ENCODE measurements at places on chromosomes 16 and 17.

- H3K4me3 ChIP-seq, result no peak overlapping the region
- peak; percentile 56 for DNase-seq
- no peaks in the 10 kb centered on the region for H3K4me1 ChIP-seq
- H3K36me3 ChIP-seq, result no peaks in the 10 kb centered on the region
- no peak overlapping the region for H3K27ac ChIP-seq
Measured at GRCh38 chr17:34703533-34703932, 124.2 kb downstream of the TMEM132E start.

- no peak overlapping the region for H3K27ac ChIP-seq
- peak; percentile 34 for DNase-seq
- no peak overlapping the region for H3K4me3 ChIP-seq
- no peaks in the 10 kb centered on the region for H3K4me1 ChIP-seq
- no peaks in the 10 kb centered on the region for H3K36me3 ChIP-seq
Measured at GRCh38 chr16:86033016-86033474, 134.1 kb downstream of the IRF8 start.

- DNase-seq, result no peak
- H3K27me3 ChIP-seq, result no peaks in the 10 kb centered on the region
- no peak overlapping the region for H3K27ac ChIP-seq
- H3K36me3 ChIP-seq, result no peaks in the 10 kb centered on the region
- H3K4me1 ChIP-seq, result peaks cover 16% of the 10 kb centered on the region
- no peak overlapping the region for H3K4me3 ChIP-seq
Measured at GRCh38 chr16:85371948-85372347, 241.2 kb upstream of the GSE1 start.

DNA sequence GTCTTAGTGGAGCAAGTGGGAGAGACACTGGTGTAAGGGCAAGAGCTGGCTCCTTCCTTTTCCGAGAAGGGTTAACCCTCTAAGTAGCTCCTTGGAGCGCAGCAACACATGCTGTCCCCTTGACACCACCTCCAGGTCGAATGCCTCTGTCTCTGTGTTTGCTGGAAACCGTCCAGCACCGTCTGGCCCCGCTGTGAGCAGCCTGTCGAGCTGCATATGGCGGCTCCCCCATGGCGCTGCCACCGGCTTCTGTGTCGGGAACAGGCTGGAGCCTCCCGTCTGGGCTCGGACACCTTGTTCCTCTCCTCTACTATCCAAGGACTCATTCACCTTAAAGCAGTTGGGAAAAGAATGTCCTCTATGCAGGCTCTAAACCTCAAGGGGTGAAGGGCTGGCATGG is 28.9 kb upstream of the WSCD1 start:
- no peaks in the 10 kb centered on the region for H3K36me3 ChIP-seq
- no peak overlapping the region for H3K4me3 ChIP-seq
- H3K27me3 ChIP-seq, result peaks cover 9% of the 10 kb centered on the region
- no peak for DNase-seq
- H3K4me1 ChIP-seq, result no peaks in the 10 kb centered on the region

GRCh38 chr17:83062011-83062817 is 17.2 kb upstream of the METRNL start:
- no peak for DNase-seq
- no peak overlapping the region for H3K27ac ChIP-seq
- H3K4me3 ChIP-seq, result no peak overlapping the region
- no peaks in the 10 kb centered on the region for H3K27me3 ChIP-seq

DNA sequence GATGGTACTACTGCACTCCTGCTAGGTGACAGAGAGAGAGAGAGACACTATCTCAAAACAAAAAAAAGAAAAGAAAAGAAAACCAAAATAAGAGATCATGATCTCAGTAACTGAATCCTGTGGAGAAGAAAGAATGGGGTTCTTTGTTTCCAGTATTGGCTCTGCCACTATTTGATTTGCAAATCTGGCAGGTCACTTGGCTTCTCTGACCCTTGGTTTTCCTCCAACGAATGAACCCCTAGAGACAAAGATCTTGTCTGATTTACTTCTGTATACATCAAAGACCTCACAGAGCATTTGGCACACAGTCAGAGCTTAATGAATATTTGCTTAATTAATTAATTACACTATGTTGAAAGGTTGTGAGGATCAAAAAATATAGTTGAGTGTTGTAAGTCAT is 47.9 kb upstream of the NLK start:
- no peak overlapping the region for H3K4me3 ChIP-seq
- H3K36me3 ChIP-seq, result no peaks in the 10 kb centered on the region
- no peaks in the 10 kb centered on the region for H3K27me3 ChIP-seq
- no peaks in the 10 kb centered on the region for H3K4me1 ChIP-seq

GRCh38 chr17:67411397-67411796 is 34.3 kb downstream of the PITPNC1 start:
- no peaks in the 10 kb centered on the region for H3K27me3 ChIP-seq
- no peak overlapping the region for H3K4me3 ChIP-seq
- H3K36me3 ChIP-seq, result no peaks in the 10 kb centered on the region
- H3K4me1 ChIP-seq, result peaks cover 6% of the 10 kb centered on the region

DNA sequence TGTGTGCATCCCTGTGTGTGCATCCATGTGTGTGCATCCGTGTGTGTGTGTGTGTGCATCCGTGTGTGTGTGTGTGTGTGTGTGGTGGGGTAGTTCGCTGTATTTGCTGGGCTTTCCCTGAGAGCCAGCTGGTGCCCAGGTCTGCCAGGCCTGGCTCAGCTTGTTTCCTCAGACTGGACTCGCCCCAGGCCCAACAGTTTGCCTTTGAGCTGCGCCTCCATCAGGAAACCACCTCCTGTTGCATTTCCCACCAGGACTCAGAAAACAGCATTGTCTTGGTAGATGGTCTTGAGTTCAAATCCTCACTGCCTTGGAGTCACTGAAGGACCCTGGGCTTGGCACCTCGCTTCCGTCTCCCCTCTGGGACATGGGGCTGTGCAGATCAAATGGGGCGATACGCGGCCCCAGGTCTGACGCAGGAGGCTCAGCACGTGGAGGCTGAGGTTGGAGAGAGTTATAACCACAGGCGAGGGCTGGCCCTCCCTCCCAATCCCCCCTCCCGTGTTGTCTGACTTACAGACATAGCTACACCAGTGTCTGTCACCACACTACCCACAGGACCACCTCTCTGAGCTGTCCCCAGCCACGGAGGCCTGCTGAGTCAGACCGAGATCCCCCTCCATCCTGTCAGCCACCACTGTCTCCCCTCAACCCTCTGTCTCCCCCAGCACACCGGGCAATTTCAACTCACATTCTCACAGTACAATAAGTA is 4.7 kb downstream of the ITGAE start:
- H3K4me3 ChIP-seq, result no peak overlapping the region
- no peak for DNase-seq
- H3K27me3 ChIP-seq, result no peaks in the 10 kb centered on the region
- no peaks in the 10 kb centered on the region for H3K36me3 ChIP-seq

GRCh38 chr16:78620291-78620690 is 520.8 kb downstream of the WWOX start:
- no peak overlapping the region for H3K4me3 ChIP-seq
- no peaks in the 10 kb centered on the region for H3K4me1 ChIP-seq
- no peaks in the 10 kb centered on the region for H3K27me3 ChIP-seq
- DNase-seq, result no peak

- H3K4me3 ChIP-seq, result peak overlapping the region; percentile 72
- H3K4me1 ChIP-seq, result peaks cover 39% of the 10 kb centered on the region
- H3K27me3 ChIP-seq, result peaks cover 79% of the 10 kb centered on the region
Measured at GRCh38 chr17:81398832-81399411, 3.7 kb downstream of the BAHCC1 start.

GRCh38 chr17:69606142-69606800 is 191.8 kb downstream of the MAP2K6 start:
- no peak overlapping the region for H3K4me3 ChIP-seq
- H3K27ac ChIP-seq, result no peak overlapping the region
- peaks cover 6% of the 10 kb centered on the region for H3K4me1 ChIP-seq
- no peaks in the 10 kb centered on the region for H3K27me3 ChIP-seq
- H3K36me3 ChIP-seq, result no peaks in the 10 kb centered on the region

DNA sequence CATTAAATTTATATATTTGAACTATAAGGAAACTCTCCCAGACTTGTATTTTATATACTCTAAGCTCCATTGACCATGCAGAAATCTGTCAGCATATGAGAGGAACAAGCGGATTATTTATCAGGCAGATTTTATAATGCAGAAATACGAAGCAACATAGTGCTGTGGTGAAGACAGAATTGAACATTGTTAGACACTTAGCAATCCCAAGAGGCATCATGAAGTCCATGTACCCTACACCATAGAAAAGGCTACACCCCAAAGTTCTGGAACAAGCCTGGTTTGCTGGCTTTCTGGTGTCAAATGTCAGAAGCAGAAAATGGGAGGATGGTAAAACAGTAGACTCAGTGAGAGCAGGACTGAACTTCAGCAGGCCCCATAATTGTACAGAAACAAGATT is 241.1 kb downstream of the PRKCA start:
- no peak overlapping the region for H3K4me3 ChIP-seq
- H3K4me1 ChIP-seq, result peaks cover 7% of the 10 kb centered on the region
- H3K27me3 ChIP-seq, result no peaks in the 10 kb centered on the region
- DNase-seq, result no peak
- H3K36me3 ChIP-seq, result no peaks in the 10 kb centered on the region

DNA sequence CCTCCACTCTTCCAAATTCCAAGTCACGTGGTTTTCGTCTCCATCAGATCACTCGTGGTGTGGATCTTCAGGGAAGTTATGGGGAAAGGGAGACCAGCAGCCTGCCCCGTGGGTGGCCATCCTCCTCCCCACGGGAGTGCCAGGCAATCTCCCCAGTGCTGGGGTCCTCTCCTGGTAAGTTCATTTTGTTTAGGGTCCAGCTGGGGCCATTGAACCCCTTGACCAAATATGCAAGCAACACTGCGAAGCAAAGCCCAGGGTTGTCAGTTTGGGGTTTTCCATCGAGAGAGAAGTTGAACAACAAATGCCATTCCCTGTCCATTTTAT is 4.1 kb upstream of the LCMT1 start:
- DNase-seq, result no peak
- peak overlapping the region; percentile 94 for H3K4me3 ChIP-seq
- H3K36me3 ChIP-seq, result no peaks in the 10 kb centered on the region
- no peaks in the 10 kb centered on the region for H3K27me3 ChIP-seq

DNA sequence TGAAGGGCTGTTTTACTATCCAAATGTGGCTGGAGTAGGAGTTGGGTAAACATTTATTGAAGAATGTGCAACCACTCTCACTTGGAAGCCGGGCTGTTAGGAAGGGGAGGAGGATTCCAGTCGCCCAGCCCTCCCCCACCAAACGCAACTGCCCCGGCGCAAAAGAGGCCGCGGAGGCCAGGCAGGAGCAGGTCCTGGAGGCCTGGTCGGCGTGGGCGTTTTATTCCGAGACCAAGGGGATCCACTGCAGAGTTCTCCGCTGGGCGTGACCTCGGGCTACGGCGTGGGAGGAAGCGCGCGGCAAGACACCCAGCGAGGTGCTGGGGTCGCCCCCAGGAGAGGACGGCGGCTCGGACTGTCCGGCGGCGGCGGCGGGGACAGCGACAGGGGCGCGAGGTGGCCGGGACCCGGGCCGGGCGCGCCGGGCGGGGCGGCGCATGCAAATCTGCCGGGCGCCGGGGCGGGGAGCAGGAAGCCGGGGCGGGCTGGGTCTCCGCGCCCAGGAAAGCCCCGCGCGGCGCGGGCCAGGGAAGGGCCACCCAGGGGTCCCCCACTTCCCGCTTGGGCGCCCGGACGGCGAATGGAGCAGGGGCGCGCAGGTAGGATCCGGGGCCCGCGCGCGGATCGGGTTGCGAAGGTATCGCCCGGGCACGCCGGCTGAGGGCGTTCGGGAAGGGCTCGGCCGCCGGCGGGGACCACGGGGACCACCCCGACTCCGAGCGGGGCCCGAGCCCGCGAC is at the start of gene IL4R:
Gene IL4R (plus strand): TSS at position 553 of the 739 bp plus-strand sequence. CDS start 26,230 bp downstream, outside the sequence.
- peaks cover 36% of the 10 kb centered on the region for H3K4me1 ChIP-seq
- H3K36me3 ChIP-seq, result no peaks in the 10 kb centered on the region
- peak within 1 kb of the TSS; percentile 81 for H3K4me3 ChIP-seq
- peak; percentile 89 for DNase-seq
- H3K27ac ChIP-seq, result peak within 1 kb of the TSS; percentile 100

DNA sequence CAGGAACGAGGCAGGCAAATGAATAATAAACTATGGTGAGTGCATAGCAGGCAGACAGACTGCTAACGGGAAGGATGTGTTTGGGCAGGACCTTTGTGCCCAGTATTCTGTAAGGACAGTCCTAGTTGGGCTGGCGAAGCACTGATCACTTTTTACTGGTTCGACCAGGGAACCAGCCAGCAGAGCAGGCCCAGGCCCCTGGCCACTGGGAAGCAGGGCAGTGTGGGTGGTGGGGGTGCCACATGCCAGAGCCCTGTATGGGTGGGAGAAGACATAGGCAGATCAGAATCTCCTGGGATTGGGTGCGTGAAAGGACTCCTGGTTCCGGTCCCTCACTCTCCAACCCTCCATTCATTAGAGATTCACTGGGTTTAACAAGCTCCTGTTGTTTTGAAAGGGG is 4.0 kb upstream of the VAMP2 start:
- no peak overlapping the region for H3K27ac ChIP-seq
- H3K36me3 ChIP-seq, result peaks cover under 1% of the 10 kb centered on the region
- no peak overlapping the region for H3K4me3 ChIP-seq
- no peak for DNase-seq

GRCh38 chr17:57264776-57265175 is 8.5 kb downstream of the MSI2 start:
- H3K4me1 ChIP-seq, result peaks cover 2% of the 10 kb centered on the region
- no peaks in the 10 kb centered on the region for H3K27me3 ChIP-seq
- no peak for DNase-seq
- no peak overlapping the region for H3K4me3 ChIP-seq

DNA sequence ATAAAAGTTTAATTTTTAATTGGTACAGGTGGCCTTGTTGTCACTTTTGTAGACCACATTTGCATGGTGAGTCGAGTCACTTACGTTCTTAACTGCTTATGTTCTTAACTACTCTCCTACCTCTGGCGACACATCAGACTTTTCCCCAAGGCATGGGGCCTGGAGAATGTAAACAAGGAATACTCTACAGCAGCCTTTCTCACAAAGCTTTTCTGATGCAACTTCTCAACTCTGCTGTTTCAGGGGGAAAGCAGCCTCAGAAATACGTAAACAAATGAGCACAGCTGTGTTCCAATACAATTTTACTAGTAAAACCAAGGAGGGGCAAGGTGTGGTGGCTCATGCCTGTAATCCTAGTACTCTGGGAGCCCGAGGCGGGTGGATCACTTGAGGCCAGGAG is 6.9 kb downstream of the KARS1 start:
- no peaks in the 10 kb centered on the region for H3K27me3 ChIP-seq
- peaks cover 14% of the 10 kb centered on the region for H3K4me1 ChIP-seq
- H3K36me3 ChIP-seq, result no peaks in the 10 kb centered on the region
- no peak overlapping the region for H3K27ac ChIP-seq
- no peak for DNase-seq

DNA sequence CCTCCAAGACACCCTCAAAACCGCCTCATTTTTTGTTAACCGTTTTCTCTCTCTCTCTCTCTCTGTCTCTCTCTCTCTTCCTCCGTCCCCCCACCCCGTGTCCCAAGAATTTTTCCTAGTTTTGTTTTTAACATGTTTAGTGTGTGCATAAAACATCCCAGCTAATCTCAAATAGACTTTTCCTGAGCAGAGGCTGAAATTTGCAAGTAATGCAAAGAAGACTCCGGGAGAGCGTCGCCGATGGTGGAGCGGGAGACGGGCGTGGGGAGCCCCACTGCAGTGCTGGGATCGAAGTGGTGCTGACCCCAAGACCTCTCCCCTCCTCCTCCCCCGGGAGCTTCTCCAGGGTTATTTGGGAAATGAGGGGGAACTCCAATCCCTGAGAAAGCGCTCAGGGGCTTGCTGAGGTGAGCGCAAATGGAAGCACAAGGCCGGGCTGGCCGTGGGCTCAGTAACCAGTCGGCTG is 4.7 kb upstream of the DLX4 start:
- peaks cover 76% of the 10 kb centered on the region for H3K27me3 ChIP-seq
- H3K4me1 ChIP-seq, result peaks cover 6% of the 10 kb centered on the region
- H3K4me3 ChIP-seq, result no peak overlapping the region
- H3K36me3 ChIP-seq, result no peaks in the 10 kb centered on the region
- DNase-seq, result no peak

All from left lung (tissue), 14 donors.